ENCODE measurements at places on chromosomes 12 and 14.

DNA sequence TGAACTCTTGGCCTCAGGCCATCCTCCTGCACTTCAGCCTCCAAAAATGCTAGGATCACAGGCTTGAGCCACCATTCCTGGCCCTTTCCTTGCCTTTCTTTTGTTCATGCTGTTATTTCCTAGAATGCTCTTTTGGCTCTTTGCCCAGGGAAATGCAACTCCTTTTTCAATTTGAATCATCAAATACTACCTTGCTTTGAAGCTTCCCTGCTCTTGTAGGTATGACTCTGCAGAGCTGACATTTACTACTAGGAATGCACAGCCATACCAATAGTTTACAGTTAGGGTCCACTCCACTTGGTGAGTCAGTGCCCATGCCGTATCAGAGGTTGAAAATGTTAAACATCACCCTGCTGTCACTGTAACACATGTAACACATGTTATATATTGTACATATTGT, 107.0 kb upstream of the CRY1 start:
- no peak for DNase-seq

DNA sequence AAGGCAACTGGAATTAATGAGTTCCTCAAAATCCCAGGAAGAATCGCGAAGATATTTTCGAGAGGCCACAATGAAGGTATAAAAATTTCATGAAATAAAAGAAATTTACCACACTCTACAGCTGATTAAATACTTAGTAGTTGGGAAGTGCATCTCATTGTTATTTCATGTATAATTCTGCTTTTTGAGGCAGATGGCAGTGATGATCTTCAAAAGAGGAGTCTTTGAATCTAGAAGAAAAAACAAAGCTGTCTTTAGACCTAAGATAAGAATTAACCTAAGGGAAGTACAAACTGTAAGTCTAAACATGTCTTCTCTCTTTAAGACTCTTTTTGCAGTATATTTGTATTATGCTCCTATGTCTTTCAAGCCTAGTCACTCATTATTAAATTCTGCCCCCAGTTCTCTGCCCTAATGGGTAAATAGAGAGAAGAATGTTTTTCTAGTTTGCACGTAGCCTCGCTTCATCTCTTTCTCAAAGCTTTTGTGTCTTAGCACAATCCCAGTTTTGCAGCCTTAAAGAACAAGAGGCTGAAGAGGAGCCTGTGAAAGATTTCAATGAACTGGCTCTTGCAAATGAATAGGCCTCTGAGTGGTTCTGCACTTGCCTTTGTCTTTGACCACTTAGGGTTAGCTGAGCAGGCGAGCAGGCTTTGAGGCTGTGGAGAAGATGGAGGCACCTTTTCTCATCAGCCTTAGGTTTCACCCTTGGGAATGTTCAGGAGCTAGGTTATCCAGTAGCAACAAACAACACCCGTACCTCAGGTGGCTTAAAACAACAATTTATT, 32.7 kb downstream of the CFAP54 start:
- DNase-seq, result no peak

DNA sequence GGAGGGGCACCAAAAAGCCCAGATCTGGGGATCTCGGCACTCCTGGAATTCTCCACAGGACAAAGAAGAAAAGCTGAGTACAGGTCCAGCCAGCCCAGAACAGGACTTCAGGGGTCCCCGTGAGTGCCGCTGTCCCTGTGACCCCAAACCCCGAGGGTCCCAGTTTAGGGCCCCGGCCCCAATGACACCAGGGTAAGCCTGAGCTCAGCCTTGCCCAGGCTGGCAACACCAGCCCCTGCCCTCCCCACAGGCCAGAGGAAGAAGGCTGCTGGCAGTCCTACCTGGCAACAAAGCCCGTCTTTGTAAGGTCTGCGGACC, 1.8 kb downstream of the CDK2AP1 start:
- DNase-seq, result no peak

GRCh38 chr14:102583726-102584125, 8.7 kb upstream of the RCOR1 start:
- DNase-seq, result no peak

DNA sequence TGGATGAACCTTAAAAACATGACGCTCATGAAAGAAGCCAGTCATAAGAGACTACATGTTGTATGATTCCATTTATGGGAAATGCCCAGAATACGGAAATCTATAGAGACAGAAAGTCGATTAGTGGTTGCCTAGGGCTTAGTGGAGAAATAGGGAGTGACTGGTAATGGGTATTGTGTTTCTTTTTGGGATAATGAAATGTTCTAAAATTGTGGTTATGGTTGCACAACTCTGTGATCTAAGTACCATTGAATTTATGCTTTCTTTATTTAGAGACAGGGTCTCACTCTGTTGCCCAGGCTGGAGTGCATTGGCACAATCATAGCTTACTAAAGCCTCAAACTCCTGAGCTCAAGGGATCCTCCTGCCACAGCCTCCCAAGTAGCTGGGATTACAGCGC, 8.0 kb downstream of the RBMS2 start:
- no peak for DNase-seq

DNA sequence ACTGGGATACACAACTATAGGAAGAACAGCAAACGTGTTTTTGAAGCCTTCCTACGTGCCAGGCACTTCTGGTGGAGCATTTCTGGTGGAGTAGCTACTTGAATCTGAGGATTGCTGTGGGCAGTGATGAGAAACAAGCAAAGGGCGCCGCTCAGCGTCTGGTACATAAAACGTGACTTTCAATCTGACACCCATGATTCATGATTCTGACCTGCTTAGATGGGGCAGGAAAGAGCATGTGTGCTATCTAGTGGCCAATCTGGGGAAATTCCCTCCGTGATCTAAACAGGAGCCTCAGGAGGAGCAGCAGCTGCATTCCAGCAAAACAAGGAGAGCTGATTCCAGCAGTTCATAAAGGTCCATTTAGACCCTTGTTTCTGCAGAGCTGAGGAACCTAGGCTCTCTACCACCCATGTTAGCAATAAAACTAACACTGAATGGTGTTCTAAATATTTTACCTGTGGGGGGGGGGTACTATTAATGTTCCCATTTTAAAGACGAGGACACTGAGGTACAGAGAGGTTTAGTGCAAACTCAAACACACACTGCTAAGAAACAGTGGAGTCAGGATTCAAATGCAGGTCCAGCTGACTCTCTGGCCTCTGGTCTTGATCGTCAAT, 37.8 kb downstream of the PAH start:
- DNase-seq, result no peak

- DNase-seq, result no peak
These were observed 178.8 kb downstream of the SLC38A4 start for GRCh38 chr12:46647034-46647433.

- DNase-seq, result peak; percentile 4
These were observed 227.3 kb downstream of the KTN1 start for GRCh38 chr14:55807053-55807880.

- DNase-seq, result no peak
These were observed 142.8 kb downstream of the SCARB1 start for GRCh38 chr12:124720681-124721500.

DNA sequence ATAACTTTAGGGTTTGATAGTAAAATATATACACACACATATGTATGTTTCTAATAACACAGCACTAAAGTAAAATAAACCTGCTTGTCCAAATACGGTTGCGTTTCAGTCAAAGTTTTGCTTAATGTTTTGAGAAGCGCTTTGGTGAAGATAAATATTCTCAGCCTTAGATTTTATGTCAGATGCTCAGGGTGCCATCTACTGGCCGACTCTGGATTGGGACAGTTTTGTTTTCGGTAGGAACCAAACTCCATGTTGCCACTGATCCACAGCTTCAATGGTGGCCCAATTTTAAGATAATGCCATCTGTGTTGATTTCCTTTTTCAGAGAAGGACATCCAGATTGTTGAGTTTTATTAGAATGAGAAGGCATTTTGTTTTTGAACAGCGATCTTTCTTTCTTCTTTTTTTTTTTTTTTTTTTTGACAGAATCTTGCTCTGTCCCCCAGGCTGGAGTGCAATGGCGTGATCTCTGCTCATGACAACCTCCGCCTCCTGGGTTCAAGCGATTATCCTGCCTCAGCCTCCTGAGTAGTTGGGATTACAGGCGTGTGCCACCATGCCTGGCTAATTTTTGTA, 43.1 kb downstream of the LLPH start:
- peak; percentile 20 for DNase-seq

DNA sequence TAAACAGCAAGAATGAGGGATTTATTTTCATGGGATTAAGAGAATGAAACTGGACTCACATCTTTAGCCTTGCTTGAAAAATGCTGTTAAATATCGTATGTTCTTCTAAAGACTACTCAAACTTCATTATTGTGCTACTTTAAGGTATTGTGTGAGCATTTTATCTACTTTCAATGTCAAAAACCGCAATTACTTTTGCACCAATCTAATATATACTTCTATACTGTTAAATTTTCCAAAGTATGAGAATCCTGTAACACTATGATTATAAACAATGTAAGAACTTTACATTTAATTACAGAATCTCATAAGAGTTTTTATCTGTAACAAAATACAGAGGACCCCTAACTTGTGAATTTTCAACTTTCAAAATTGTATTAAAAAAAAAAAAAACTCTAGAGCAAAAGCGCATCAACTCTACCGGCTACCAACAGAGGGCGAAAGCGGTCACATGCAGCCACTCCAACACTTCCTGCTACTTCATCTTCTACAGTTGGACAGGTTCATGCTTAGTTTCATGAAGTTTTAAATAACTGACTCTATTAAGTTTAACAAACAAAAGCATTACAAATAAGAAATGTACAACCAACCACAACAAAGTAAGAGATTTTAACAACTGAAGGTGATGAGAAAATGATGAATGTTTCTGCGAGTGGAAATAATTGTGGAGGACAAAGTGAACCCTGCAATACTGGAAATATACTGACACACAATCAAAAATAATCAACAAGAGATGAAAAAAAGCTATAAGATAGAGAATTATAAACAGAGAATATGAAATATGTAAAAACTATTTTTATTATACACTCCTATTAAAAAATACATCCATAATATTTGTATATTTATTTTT, 210.9 kb downstream of the MED13L start:
- DNase-seq, result peak; percentile 12

- DNase-seq, result no peak
These were observed 3.6 kb downstream of the NXPH4 start for GRCh38 chr12:57219993-57220754.

DNA sequence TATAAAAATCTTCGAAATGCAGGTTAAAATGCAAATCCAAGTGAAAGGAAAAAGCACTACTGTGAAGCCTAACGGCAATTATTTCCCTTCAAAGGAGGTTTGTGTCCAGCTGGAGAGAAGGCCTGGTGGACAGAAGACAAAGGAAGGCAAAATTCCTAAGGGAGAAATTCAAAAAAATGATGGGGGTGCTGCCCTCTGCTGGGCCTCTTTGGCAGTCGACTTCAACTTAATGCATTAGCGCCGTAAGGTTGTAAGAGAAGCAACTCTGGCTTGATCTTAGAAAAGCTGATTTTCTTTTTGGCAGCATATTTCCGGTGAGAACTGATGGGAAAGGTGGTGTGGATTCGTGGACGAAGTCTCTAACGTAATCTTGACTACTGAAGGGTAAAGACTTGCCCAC, 34.3 kb upstream of the CHFR start:
- DNase-seq, result no peak

GRCh38 chr12:685388-685787, 22.1 kb upstream of the NINJ2 start:
- DNase-seq, result no peak

DNA sequence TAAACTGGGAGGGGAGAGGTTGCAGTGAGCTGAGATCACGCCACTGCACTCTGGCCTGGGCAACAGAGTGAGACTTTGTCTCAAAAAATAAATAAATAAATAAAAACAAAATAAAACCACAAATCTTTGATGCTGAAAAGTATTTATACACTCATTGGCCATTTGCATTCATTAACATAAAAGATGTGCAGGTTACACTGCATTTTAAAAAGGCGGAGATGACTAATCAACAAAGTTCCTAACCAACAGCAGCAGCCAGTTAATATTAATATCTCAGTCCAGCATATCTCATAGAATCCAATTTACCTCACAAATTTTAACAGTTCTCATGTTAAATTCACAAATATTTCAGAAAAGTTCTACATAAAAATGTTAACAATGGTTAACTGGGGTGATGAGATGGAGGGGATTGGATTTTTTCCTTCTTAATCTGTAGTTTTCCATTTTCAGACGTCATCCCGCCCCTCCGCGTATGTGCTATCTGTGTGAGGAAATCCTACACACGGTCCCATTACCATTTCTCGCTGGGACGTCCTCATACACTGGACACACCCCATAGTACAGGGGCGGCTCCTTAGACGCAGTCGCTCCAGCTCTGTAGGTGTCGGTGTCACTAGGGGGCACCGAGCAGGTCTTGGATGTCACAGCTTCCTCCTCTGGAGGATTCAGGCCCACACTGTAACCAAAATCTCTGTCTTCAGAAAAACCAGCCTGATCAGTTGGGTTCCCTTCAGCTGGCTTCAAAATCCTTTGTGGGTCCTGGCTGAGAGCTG, 7.3 kb downstream of the ANKLE2 start:
- DNase-seq, result no peak

- DNase-seq, result no peak
These were observed 258.3 kb upstream of the STXBP6 start for GRCh38 chr14:25308244-25308643.

GRCh38 chr12:131340616-131341210, 370.2 kb upstream of the SFSWAP start:
- no peak for DNase-seq

- no peak for DNase-seq
These were observed 32.7 kb upstream of the SOCS2 start for GRCh38 chr12:93539821-93540220.

DNA sequence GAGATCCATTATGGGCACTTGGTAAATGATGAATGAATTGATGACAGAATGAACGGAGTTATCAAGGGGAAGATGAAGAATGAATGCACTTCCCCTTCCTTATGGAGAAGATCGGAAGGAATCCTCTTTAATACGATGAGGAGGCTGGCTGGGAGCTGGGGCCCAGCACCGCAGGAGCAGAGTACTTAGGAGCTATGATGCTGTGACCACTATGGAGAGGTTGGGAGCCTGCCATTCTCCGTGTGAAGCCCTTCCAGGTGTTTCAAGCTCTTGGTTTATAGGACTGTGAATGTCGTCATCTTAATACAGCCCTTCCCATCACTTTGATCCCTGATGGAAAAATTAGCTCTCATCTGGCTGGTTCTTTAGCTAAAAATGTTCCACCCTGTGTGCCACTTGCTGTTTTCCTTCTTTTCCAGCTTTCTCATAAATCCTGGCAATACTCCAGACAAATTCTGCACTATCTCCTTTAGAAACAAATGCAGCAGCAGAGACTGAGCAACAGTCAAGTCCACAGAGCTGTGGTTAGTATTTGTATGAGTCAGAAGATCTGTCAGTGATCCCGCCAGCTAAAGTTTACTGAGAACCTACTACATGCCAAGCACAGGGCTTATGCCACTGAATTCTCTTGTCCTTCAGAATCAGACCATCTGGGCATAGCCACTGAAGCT, 263.1 kb upstream of the CRY1 start:
- DNase-seq, result no peak

DNA sequence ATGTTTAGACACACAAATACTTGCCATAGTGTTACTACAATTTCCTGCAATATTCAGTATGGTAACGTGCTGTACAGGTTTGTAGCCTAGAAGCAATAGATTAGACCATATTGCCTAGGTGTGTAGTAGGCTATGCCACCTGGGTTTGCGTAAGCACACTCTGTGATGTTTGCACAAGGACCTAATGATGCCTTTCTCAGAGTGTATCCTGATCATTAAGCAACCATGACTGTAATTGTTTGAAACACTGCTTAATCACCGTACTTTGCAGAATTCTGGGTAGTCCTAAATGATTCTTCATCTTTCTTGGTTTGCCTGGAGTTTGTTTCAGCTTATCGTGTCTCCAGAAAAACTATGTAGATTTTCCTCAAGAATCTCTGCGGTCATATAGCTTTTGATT, 11.2 kb upstream of the TCP11L2 start:
- no peak for DNase-seq
